ENCODE measurements at places on chromosomes 1 and 21.

DNA sequence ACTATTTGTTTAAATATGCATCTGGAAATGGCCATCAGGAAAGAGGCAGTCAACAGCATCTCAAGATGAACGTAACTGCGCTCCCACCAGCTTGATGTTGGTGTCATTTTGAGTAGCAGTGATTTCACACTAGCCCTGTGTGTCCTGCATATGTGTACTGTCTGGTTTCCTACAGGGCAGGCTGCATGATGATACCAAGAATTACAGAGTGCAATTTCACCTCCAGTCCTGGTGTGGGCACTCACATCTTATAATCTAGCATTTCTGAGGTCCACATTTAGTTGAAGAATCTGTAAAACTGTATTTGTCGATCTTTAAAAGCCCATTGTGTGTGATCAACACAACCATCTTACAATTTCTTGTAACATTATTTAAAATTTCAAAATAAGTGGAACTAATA lies 336.4 kb downstream of the PAPPA2 start:
- DNase-seq: no peak

- no peak for DNase-seq
These were observed 311.8 kb upstream of the B3GALT2 start for GRCh38 chr1:193498088-193498655.

- no peak for DNase-seq
These were observed 37.5 kb upstream of the LAPTM5 start for GRCh38 chr1:30795026-30795425.

GRCh38 chr21:21101911-21102310 lies 103.7 kb downstream of the NCAM2 start:
- no peak for DNase-seq

GRCh38 chr1:29412591-29412990 lies 176.3 kb downstream of the PTPRU start:
- DNase-seq: no peak

DNA sequence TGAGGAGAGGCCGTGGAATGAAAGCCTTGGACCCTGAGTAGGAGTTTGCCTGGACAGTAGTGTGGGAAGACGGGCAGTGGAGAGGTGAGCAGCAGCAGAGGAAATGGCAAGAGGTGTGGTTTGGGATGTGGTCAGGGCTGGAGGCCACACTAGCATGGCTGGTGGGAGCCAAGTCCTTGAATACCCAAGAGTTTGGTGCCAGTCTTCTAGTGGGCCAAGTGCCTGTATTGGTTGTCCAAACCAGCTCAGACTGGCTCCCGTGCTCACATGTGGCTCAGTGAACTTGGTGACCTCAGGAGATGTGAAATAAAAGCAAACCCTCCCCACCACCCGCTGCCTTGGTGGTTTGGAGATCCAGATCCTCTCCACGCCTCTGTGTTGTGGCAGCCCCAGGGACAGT lies 2.4 kb downstream of the GUCA2A start:
- DNase-seq: no peak

GRCh38 chr1:36908096-36908495 lies 126.2 kb downstream of the GRIK3 start:
- DNase-seq: no peak
